ENCODE measurements at places on chromosomes 5 and 9.

- DNase-seq = no peak
Observed at GRCh38 chr9:110520120-110520701, 59.3 kb downstream of the SVEP1 start.

GRCh38 chr9:136482046-136482792, 621 bp downstream of the SEC16A start:
- DNase-seq = peak; percentile 88

DNA sequence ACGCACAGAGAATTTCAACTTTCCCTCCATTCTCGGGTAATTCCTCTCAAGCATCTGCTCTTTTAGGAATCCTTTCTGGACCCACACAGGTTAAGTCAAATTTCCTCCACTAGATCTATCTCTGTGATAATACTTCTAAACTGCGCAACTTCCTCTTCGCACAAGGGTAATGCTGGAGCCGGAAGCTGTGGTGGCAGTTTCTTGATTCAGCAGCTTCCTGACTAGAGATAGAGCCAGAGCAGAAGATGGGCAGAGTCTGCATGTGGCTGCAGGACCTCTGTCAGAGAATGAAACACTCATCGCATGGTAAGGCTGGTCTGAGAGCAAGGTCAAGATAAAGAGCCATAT, 11.1 kb upstream of the CDC42SE2 start:
- DNase-seq = no peak

GRCh38 chr9:112863746-112864145, 26.9 kb downstream of the SLC46A2 start:
- DNase-seq = no peak

- DNase-seq = no peak
Observed at GRCh38 chr5:58235299-58235698, 224.6 kb downstream of the PLK2 start.

DNA sequence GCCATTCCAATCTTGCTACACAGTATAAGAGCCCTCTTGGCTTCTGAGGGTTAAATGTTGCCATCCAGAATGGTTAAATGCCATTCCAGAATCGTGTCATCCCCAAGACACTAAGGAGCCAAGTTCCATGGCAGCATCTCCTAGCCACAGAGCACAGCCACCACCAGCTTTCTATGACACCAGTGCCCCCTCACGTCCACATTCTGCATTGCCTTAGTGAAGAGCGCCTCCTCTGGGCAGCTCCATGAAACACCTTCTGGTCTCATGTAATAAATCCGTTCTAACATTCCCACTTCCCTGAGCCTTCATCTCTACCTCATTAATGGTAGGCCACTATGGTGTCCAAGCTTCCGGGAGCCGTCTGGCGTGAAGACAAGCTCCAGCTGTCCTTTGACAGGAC, 12.4 kb downstream of the CBY3 start:
- peak; percentile 87 for DNase-seq

DNA sequence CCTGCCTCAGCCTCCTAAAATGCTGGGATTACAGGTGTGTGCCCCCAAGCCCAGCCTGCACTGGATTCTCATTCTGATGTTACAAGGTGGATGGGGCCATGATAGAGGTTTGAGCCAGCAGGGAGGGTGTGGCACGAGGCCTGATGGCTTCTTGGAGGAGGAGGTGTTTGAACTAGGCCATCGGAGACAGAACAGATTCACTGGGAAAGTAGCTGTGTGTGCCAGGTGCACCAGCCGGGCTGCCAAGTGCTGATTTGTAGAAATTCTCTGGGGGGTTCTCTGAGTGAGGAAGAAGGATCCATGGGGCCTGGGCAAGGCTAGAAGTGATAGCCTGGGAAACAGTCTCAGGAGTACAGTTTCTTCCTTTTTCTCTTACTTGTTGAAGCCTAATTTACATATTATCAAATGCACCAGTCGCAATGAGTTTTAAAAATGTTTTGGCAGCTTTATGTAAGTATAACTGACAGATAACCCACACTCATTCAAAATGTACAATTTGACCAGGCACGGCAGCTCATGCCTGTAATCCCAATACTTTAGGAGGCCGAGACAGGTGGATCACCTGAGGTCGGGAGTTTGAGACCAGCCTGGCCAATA, 31.1 kb upstream of the STXBP1 start:
- no peak for DNase-seq

DNA sequence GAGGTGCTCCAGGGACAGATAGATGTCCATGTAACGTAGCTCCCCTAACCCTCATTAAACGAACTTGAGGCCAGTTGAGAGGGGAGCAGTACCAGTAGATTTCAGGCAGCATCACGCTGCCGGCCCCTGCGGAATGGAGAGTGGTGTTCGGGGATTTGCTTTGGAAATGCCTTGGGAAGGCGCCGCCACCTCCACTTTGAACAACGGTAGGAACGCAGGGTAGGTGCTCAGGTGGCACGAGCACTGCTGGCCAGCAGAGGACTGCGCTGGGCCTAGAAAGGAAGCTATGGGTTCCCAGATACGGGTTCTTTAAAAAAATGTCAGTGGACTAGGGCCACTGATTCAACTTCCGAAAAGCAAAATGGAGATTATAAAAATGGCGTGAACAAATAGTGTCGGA, 271.8 kb downstream of the FANCC start:
- no peak for DNase-seq

DNA sequence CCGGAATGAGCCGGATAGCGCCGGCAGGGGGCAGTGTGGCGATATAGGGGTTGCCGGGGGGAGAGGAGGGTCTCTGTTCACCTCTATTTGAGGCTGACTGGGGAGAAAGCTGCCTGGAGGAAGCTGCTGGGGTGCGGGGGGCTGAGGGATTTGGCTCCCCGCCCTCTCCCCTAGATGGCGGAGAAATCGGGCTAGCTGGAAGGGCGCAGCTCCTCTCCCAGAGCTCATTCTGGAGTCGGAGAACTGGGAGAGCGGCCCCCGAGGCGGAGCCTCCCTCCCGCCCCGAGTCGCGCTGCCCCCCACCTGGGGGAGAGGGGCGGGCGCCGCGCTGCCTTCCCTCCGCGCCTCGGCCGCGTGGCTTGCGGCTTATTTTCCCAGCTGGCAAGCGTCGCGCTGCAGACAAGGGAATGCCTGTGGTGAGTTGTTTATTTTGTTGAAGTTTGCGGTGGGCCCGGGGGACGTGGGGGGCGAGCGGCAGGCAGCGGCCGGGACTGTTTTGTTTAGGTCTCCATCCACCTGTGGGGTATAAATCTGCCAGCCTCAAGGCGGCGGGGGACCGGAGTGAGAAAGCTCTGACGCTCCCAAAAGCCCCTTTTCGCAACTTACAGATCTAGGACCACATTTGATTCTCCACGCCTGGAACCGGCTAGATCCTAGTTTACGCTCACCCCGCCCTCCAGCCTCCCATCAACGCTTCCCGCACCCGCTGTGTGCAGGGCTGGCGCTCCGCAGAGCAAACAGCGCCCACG, 4.1 kb upstream of the RGMB start:
- DNase-seq = peak; percentile 92

- no peak for DNase-seq
Observed at GRCh38 chr5:102638316-102638715, 116.8 kb upstream of the PAM start.

- DNase-seq = no peak
Observed at GRCh38 chr9:87342743-87343142, 154.9 kb upstream of the DAPK1 start.

DNA sequence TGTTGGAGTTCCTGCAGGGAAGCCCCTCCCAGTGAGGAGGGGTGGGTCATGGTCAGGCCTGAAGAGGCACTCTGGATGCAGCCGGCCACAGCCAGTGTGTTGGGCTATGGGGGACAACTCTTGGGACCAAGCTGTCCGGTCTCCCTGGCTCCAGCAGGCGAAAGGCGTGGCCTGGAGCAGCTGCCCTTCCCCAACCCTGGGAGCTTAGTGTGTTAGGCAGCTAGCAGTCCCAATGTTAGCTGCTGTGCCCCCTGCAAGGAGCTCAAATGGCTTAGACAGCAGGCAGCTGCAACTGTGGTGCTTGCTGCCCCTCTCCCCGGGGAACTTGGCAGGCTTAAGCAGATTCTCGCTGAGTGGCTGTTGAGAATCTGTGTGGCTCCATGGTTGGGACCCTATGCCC, 67.5 kb upstream of the ACTBL2 start:
- DNase-seq = no peak

DNA sequence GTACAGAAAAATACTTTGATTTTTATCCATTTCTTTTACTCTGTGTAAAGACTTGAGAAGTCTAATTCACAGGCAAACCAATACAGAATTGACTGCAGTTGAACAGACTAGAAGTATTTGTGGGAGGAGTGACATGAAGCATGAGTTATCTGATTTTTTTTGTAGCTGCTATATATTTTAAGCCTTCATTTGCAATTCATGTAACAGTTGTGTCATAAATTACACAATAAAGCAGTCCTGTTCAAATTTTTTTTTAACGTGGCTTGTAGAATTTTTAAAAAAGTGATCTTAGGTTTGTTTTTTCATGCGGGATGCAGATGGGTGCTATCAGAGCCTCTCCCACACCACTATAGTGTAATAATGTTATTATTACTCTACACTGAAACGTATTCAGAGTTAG, 2.9 kb upstream of the MAML1 start:
- no peak for DNase-seq

- no peak for DNase-seq
Observed at GRCh38 chr9:71797266-71797665, 29.0 kb upstream of the CEMIP2 start.

DNA sequence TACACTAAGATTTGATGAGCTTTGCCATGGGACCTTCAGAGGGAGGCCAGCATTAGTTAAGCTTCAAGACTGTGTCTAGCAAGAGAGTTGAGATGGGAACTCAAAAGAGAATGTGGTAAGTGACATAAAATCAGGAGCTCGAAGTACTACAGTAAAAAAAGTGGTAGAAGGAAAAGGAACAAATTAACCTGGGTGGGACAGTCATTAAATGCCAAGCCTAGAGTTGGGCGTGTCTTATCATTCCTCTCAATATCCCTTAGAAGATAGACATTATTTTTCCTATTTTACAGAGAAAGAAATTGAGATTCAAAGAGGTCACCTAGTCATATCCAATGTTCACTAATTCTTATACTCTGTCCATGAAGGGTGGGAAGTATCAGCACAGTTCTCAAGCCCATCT, 3.3 kb upstream of the TXN start:
- no peak for DNase-seq

DNA sequence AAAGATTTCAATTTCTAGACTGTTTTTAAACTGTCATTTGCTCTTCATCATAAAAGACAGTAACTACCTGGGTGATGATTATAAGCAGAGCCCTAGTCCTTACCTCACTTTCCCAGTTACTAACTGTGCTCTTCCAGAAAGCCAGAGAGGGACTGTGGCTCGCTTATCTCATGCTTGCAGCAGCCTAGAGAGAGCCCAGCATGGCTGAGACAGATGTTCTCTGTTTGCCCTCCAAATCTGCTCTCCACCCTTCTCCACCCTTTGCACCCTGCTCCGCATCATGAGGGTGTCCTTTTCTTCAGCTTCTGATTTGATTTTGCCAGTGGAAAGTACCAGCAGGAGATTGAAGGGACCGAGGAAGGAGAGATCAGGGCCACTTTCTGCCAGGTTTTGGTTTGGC, 61.2 kb upstream of the SELENOP start:
- no peak for DNase-seq

Measured in osteoblast (primary cell).